Anterior cingulate cortex (tissue), 58 donors: ENCODE measurements at places on chromosomes 1 and 21.

DNA sequence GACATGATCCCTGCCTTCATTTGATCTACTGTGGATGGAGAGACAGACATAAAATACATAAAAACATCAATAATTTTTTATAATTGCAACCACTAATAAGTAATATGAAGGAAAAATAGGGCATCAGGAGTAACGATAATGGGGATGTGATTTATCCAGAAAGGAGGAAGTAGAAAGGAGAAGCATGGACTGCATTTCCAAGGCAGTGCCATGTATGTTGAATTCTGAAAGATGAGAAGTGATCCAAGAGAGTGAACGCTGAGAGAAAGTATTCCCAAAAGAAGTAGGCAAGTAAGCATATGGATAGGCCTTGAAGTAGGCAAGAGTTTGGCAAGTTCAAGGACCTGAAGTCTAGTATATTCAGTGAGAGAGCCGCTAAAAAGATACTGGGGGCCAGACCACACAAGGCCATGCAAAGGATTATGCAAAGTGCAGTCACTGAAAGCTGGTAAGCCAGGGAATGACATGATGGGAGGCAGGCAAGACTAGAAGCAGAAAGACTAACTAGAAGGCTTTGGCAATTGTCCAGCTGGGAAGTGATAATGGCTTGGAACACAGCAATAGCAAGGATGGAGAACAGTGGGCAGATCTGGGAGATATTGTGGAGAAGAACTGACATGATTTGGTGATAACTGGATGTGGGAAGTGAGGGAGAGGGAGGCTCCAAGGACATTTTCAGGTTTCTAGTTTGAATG is 85.9 kb downstream of the TM2D1 start:
- no peak for DNase-seq

DNA sequence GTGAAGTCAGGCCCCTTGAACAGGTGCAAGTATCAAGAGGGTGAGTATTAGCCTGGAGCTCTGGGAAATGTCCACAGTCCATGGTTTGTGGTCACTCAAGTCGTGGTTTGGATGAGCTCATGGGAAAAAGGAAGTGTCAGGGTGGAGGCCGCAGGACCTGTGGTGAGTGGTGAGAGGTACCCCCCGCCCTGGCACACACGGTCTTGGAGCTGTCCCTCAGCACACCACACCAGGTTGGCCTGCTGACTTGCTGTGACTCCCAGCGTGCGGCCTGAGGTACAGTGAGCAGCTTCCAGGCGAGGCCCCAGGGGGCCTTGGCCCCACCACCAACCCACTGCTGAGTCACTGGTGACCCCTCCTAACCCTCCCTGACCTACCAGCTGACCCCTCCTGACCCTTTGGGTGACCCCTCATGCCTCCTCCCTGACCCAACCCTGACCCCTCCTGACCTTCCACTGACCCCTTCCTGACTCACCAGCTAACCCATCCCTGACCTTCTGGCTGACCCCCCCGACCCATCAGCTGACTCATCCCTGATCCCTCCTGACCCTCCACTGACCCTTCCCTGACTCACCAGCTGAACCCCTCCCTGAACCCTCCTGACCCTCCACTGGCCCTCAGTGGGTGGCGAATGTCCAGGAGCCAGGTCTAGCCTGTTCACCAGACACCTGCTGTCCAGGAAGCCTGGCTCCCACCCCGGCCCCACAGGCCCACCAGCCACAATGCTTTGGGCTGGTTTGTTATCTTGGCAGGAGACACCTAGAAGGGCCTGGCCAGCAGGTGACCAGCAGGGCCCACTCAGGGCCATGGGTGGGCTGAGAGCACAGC is 34.8 kb upstream of the RNF187 start:
- DNase-seq, result no peak

DNA sequence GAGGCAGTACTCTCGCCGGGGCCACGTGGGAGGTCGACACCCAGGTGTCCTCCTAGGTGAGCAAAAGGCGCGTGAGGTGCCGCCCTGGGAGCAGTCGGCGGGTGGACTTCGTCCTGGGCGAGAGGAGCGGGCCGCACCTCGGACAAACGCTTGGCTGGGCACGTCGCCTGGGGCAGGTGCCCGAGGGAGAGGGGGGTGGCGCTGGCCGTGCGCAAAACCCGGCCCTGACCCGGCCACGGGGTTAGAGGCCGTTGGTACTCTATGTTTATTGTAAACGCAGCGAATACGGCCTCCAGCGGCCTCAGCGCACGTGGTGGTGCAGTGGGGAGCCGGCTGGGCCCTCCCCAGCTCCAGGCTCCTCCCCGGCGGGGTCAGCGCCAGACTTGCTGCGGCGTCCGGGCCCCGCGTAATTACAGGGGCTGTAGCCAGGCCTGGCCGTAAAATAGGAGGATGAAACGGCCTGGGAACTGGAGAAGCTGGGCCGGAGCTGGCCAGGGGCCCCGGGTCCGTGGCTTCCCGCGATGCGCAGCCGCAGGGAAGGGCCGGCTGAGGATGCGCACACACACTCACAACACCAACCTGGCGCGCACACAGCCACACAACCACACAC is 1.6 kb upstream of the EFNA1 start:
- DNase-seq, result no peak

- no peak for DNase-seq
Observed at GRCh38 chr1:56901716-56902115, 47.1 kb downstream of the C8A start.

GRCh38 chr1:222912730-222913129 is 97.9 kb downstream of the DISP1 start:
- no peak for DNase-seq

DNA sequence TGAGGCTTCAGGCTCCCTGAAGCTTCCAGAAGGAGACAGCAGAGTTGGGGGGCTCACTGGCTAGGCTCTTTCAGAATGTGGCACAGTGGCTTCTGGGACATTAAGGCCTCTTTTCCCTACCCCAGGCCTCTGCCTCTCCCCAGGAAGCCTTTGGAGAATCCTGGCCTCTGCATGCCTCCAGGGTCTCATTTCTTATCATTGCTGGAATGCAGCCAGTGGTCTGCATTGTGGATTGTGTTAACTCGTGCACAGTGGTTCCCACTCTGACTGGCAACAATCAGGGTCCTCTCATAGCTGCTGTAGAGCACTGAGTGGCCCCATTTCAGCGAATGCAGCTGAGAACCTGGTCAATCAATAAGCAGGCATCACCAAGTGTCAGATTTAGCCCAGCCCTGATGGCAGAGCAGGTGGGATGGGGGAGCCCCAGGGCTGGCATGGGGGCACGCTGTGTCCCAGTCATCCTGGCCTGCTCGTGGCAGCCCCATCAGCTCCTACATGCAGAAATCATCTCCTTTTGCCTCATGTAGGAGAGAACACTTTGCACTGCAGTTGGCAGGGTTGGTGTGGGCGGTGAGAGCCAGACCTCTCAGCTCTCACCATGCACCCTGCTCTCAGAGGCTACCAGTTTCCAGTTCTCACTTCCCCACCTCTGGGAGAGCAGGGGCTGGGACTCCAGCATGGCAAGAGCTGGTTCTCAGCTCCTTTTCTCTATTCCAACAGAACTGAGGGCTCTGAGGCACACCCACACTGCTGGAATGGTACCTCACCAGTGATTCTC is 13.4 kb downstream of the ADORA1 start:
- DNase-seq, result no peak

GRCh38 chr1:232421143-232421796 is 208.7 kb downstream of the SIPA1L2 start:
- DNase-seq, result no peak

DNA sequence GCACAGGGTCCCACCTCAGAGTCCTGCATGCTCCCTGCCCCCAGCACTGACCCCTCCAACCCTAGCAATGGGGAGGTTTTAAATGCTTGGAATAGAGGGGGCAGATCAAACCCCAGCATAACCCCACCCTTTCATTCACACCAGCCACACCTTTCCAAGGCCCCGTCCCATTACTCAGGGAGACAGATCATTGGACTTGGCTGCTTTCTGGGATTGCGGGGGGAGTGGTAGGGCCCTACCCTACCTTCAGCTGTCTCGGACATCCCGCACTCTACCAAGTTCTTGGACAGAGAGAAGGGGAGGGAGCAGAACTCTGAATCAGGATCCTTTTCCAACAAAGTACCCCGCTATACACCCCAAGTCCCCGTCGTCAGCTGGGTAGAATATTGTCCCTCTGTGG is 983 bp downstream of the PADI2 start:
- no peak for DNase-seq

- DNase-seq, result no peak
Observed at GRCh38 chr1:91778964-91779363, 107.0 kb downstream of the TGFBR3 start.

DNA sequence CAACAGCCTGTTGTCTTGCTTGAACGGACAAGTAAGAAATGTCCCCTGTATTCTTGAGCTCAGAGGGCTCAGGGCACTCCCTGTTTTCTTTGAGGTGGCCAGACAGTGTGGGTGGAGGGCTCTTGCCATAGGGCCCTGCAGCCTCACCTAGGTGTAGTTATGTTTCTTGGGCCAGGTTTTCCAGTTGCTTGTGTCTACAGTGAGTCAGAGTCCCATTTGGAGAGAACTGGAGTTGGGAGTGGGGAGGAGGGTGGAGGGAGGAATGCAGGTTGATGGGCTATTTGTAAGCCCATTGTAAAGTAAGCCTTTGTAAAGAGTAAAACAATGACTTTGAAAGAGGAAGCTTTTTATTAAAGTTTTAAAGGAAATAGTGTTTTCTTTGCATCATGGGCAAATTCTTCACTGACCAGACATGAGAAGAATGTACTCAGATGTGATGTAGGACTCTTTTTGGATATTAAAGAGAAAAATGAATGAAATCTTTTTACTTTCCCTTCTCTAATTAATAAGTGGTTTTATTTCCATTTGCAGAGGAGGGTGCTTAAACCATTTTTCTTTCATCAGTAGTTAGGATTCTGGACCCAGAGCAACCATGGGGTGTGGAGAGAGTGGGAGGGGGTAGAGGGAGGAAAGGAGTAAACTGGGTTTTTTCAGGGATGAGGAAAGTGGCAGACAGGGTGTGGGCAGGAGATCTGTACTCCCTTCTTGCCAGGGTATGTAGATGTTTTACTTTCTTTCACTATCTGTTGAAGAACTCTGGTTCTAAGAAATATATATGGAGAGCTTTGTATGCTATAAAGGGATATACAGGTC is 45.1 kb upstream of the MACF1 start:
- no peak for DNase-seq

DNA sequence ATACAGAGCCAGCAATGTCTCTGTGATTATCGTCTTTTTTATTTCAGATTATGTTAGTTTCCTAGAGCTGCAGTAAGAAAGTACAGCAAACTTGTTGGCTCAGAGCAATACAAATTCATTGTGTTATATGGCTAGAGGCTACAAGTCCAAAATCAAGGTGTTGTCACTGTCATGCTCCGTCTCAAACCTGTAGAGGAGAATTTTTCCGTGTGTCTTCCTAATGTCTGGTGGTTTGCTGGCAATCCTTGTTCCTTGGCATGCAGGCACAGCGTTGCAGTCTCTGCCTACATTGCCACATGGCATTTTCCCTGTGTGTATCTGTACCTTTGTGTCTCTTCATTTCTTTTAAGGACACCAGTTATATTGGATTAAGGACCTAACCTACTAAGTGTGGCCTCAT is 244.4 kb downstream of the LRRIQ3 start:
- DNase-seq, result no peak

GRCh38 chr1:79478160-79478559 is 471.6 kb upstream of the ADGRL4 start:
- DNase-seq, result no peak

DNA sequence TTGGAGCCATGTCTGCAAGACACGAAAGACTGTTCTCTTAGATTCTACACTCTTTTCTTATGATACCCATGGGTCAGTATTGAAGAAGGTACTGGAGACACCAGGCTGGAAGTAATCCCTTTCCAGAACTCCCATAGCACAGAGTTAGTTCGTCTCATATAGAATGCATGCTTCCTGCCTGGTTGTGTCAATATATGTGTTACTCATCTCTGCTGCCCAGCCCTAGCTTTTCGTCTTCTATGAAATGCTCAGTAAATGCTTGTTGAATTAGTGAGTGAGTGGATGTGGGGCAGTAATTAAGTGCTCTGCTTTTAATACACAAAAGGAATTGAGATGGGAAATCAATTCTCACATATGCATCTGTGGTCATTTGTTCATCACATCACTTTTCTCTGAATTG is 32.1 kb downstream of the ADCY10 start:
- DNase-seq, result no peak
